ENCODE measurements at places on chromosomes 4 and X. TPM values are rescaled to one million over a fixed set of nuclear protein-coding genes. Genes with fewer than 3 reads are reported as not detected.

Gene TLR8
- 1.7 TPM for polyA plus RNA-seq

DNA sequence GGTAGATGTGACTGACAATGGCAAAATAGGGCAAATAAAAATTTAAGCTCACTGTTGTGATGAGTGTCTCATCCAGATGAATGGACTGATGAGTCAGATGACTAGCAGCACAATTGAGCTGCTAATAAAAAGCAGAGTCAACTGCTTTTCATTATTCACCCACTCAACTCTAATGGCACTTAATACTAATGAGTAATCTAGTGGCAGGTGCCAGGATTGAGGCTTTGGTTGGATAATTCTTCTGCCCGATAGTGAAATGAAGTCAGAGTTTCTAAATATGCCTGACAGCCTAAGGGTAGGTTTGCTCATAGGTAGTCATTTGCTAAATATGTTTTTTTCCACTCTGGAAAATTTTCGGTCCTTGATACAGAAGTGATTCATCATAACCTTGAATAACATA lies 10.4 kb downstream of the OGT start:
- H3K4me3 ChIP-seq = no peak overlapping the region
- peak overlapping the region; percentile 55 for H3K27ac ChIP-seq
- no peak for DNase-seq
- H3K4me1 ChIP-seq = peaks cover 68% of the 10 kb centered on the region
- peaks cover 28% of the 10 kb centered on the region for H3K36me3 ChIP-seq

- no peaks in the 10 kb centered on the region for H3K4me1 ChIP-seq
- H3K27me3 ChIP-seq = no peaks in the 10 kb centered on the region
- no peak for DNase-seq
- no peak overlapping the region for H3K4me3 ChIP-seq
- no peak overlapping the region for H3K27ac ChIP-seq
Observed at GRCh38 chr4:152727784-152728183, 48.0 kb upstream of the TMEM154 start.

DNA sequence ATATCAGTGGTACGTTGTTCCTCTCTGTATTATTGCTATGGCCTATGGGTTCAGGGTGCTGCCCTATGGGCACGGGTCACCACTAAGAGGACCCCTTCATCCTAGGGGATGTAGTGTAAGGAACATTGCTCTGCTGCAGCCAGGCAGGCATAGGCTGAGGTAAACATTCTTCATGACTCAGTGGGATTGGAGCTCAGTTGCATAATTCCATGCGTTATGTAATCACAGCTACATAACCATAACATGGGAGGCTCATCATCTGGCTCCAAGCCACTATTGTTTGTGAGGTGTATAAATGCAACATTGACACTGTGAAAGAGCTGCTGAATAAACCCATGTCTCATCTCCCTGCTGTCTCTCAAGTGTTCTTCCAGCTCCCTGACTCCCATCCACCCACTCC lies 375.2 kb downstream of the MAGEE1 start:
- H3K4me3 ChIP-seq = no peak overlapping the region
- no peaks in the 10 kb centered on the region for H3K36me3 ChIP-seq
- H3K4me1 ChIP-seq = no peaks in the 10 kb centered on the region
- H3K27me3 ChIP-seq = no peaks in the 10 kb centered on the region
- DNase-seq = no peak
- no peak overlapping the region for H3K27ac ChIP-seq

GRCh38 chr4:85152480-85152879 lies 186.0 kb upstream of the WDFY3 start:
- no peaks in the 10 kb centered on the region for H3K36me3 ChIP-seq
- H3K4me1 ChIP-seq = no peaks in the 10 kb centered on the region
- H3K4me3 ChIP-seq = no peak overlapping the region
- no peak overlapping the region for H3K27ac ChIP-seq
- no peaks in the 10 kb centered on the region for H3K27me3 ChIP-seq

GRCh38 chr4:69860521-69861298 lies 765 bp upstream of the SULT1E1 start:
- H3K36me3 ChIP-seq = no peaks in the 10 kb centered on the region
- no peak overlapping the region for H3K4me3 ChIP-seq
- no peak overlapping the region for H3K27ac ChIP-seq
- no peak for DNase-seq
- no peaks in the 10 kb centered on the region for H3K4me1 ChIP-seq
- no peaks in the 10 kb centered on the region for H3K27me3 ChIP-seq

GRCh38 chr4:156538210-156538609 lies 433.4 kb downstream of the PDGFC start:
- H3K36me3 ChIP-seq = no peaks in the 10 kb centered on the region
- DNase-seq = no peak
- H3K4me3 ChIP-seq = no peak overlapping the region
- H3K27me3 ChIP-seq = no peaks in the 10 kb centered on the region
- H3K4me1 ChIP-seq = no peaks in the 10 kb centered on the region

- no peaks in the 10 kb centered on the region for H3K36me3 ChIP-seq
- H3K4me3 ChIP-seq = no peak overlapping the region
- H3K27me3 ChIP-seq = no peaks in the 10 kb centered on the region
- no peaks in the 10 kb centered on the region for H3K4me1 ChIP-seq
Observed at GRCh38 chrX:51837921-51838320, 55.5 kb upstream of the MAGED1 start.

GRCh38 chr4:111960241-111960667 lies 185.0 kb upstream of the FAM241A start:
- H3K27me3 ChIP-seq = no peaks in the 10 kb centered on the region
- no peak for DNase-seq
- H3K4me3 ChIP-seq = no peak overlapping the region
- H3K4me1 ChIP-seq = no peaks in the 10 kb centered on the region

Gene SPANXB1
- not detected for polyA plus RNA-seq

GRCh38 chrX:30414144-30414543 lies 105.0 kb upstream of the NR0B1 start:
- H3K4me1 ChIP-seq = no peaks in the 10 kb centered on the region
- no peak overlapping the region for H3K4me3 ChIP-seq
- no peak overlapping the region for H3K27ac ChIP-seq
- H3K36me3 ChIP-seq = no peaks in the 10 kb centered on the region

Gene IL2
- not detected for polyA plus RNA-seq

Gene TRIM75
- not detected for polyA plus RNA-seq

DNA sequence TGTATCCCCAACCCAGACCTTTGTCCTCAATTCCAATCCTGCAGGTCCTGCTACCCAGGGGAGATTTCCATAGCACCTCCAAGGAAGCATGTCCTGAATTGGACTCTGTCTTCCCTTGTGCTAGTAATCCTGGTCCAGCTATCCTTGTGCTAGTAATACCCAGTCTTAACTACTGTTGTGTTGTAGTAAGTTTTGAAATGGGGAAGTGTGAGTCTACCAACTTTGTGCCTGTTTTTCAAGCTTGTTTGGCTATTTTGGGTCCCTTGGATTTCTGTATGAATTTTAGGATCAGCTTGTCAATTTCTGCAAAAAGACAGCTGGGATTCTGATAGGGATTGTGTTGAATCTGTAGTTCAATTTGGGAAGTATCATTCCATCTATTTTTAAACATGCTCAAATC lies 51.4 kb downstream of the CD99L2 start:
- H3K27ac ChIP-seq = no peak overlapping the region
- no peaks in the 10 kb centered on the region for H3K4me1 ChIP-seq
- no peaks in the 10 kb centered on the region for H3K27me3 ChIP-seq
- no peak for DNase-seq
- no peaks in the 10 kb centered on the region for H3K36me3 ChIP-seq
- no peak overlapping the region for H3K4me3 ChIP-seq

DNA sequence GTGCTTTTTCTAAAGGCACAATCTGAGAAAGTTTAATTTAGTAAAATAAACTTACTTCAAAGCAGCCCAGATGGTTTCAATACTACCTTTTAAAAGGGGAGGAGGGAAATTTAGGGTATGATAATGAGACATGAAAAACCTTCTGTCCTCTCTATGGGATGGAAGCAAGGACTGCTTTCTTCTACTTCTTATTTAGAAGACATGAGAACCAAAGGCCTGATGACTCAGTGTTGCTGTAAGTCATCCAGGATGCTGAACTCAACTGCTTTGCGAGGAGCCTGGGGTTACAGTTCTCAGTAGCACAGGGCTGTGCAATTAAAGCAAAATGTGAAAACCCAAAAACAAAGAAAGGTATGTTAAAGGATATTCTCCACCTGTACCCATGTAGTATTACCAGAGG lies 140.8 kb upstream of the EDNRA start:
- no peaks in the 10 kb centered on the region for H3K4me1 ChIP-seq
- H3K36me3 ChIP-seq = no peaks in the 10 kb centered on the region
- no peak overlapping the region for H3K27ac ChIP-seq

GRCh38 chrX:151702026-151702714 lies 6.9 kb downstream of the PRRG3 start:
- H3K27me3 ChIP-seq = no peaks in the 10 kb centered on the region
- no peaks in the 10 kb centered on the region for H3K36me3 ChIP-seq
- H3K4me1 ChIP-seq = no peaks in the 10 kb centered on the region
- H3K27ac ChIP-seq = no peak overlapping the region
- no peak overlapping the region for H3K4me3 ChIP-seq
- DNase-seq = no peak

DNA sequence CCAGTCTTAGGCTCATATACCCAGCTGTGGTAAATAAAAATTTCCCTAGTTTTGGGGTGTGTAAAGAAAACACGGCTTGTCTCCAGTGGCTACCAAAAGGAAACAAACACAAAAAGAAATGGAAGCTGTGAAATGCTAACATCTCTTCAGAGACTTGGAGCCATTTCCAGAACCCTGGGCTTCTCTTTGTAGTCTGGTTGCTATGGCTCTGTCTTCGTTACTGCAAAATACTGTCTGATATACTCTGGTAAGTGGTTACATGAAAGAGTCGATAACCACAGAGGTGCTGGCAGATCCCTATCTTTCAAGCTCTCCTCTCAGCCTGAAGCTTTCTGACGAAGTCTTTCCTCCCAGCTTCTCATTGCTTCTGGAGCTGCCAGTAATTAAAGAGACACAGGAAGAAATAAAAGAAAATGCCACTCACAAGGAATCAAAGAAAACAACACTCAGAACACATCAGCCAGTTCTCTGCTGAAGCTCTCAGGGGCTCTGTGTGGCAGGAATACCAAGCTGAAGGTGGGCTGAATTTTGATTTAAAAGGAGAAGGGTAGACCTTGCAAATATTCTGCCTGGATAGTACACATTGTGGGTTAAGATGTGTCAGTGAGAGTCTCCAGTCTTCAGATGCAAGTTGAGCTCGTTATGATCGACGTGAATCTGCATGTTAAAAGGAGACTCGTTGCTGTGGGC lies 107.6 kb upstream of the FAM9C start:
- H3K27ac ChIP-seq = peak overlapping the region; percentile 72
- no peaks in the 10 kb centered on the region for H3K36me3 ChIP-seq
- H3K4me3 ChIP-seq = no peak overlapping the region
- H3K4me1 ChIP-seq = no peaks in the 10 kb centered on the region
- H3K27me3 ChIP-seq = no peaks in the 10 kb centered on the region
